Astrocyte (in vitro differentiated cells and primary cell): ENCODE measurements at places on chromosomes 13 and 19. TPM values are rescaled to one million over a fixed set of nuclear protein-coding genes. Genes with fewer than 3 reads are reported as not detected.

The LGALS7B gene
- total RNA-seq = not detected in 2 replicates

GRCh38 chr13:103926118-103926517 is 859.9 kb upstream of the SLC10A2 start:
- DNase-seq = no peak

DNA sequence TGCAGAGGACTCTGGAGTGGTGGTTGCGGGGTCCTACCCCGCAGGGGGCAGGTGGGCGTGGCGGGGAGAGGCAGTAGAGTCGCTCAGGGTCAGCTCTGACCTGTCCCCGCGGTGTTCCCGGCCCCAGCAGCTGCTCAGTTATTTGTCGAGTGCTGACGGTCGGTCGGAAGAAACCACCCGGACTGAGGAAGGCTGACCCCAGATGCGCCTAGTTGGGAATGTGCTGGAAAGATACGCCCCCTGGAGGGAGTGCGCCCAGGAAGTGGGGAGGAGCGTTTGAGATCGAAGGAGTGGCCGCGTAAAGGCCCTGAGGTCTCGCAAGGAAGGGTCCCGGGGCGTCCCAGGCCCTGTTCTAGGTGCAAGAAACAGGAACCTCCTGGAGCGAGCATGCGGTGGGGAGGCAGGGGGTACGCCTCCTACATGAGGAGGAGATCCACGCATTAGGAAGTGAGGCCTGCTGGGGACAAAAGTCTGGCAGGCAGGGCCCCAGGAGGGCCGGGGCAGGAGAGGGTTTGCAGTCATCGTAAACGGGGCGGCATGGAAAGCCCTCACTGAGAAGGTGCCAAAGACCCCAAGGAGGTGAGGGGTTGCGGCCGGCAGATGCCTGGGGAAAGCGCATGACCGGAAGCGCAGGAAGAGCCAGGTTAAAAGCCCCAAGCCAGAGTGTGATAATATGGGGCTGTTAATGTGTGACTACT is 9.2 kb downstream of the CCDC8 start:
- peak; percentile 33 for DNase-seq

DNA sequence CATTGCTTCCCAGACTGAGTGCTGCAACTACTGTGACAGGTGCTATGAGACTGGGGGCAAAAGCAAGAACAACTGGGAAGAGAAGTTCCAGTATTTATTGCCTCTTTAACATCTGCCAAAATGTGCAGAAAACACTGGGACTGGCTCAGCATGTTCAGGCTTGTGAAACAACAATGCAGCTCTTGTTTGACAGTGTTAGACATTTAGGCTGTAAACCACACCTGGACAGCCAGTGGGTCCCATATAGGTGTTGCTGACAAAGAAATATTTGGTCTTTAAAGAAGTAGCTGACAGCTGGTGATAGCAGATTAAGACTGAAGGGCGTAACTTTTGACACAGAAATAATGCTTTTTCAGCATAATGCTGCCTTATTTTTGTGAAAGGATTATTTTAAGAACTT is 88.1 kb downstream of the STOML3 start:
- no peak for DNase-seq

GRCh38 chr13:29503041-29503837 is 92.2 kb downstream of the SLC7A1 start:
- DNase-seq = no peak

The UQCRFS1 gene
- 30.3 and 33.1 TPM in 2 replicates for total RNA-seq

The OXGR1 gene
- 0.36 and 0.39 TPM in 2 replicates for total RNA-seq

GRCh38 chr19:55484593-55485438 is at the start of gene NAT14:
Gene NAT14, plus strand, starts transcription at chr19:55485188. Its CDS starts 521 bp downstream, at chr19:55485709.
- no peak for DNase-seq

- DNase-seq = no peak
Measured at GRCh38 chr19:55464662-55465054, at the start of gene C19orf85. Gene C19orf85, minus strand, starts transcription at chr19:55464751. Its CDS starts 197 bp downstream, at chr19:55464554.
